ENCODE measurements at places on chromosomes 12 and 14. TPM values are rescaled to one million over a fixed set of nuclear protein-coding genes. Genes with fewer than 3 reads are reported as not detected.

GRIN2B gene
- total RNA-seq: 3.3 TPM

GRCh38 chr12:79725987-79726386, 35.2 kb upstream of the PAWR start:
- H3K27me3 ChIP-seq: no peaks in the 10 kb centered on the region
- H3K36me3 ChIP-seq: no peaks in the 10 kb centered on the region
- H3K4me3 ChIP-seq: no peak overlapping the region

- H3K36me3 ChIP-seq: no peaks in the 10 kb centered on the region
- no peak overlapping the region for H3K4me3 ChIP-seq
- DNase-seq: no peak
- H3K27me3 ChIP-seq: no peaks in the 10 kb centered on the region
- H3K4me1 ChIP-seq: no peaks in the 10 kb centered on the region
These were observed 111.0 kb upstream of the PZP start for GRCh38 chr12:9319044-9319841.

KCNH5 gene
- total RNA-seq: 0.88 TPM

P2RX2 gene
- total RNA-seq: 0.48 TPM

PDE3A gene
- total RNA-seq: 11.5 TPM

B4GALNT1 gene
- 1.2 TPM for total RNA-seq

DNA sequence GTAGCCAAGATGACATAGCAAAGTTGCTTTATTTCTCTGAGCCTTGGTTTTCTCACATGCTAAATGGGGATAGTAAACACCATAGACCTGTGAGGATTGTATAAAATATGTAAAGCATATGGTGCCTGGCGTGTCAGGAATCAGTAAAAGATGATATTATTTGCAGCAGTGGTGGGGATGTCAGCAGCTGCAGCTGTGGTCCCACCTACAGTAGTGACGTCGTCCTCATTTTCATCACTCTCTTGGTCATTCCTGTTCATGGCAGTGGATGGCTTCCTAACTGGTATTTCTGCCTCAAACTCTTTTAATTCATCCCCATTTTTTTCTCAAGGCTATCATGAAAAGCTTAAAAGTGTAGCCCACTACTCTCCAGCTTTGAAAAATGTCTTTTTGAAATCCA, 12.1 kb downstream of the BMAL2 start:
- H3K27me3 ChIP-seq: no peaks in the 10 kb centered on the region
- no peak for DNase-seq
- no peaks in the 10 kb centered on the region for H3K36me3 ChIP-seq
- no peak overlapping the region for H3K4me3 ChIP-seq
- no peaks in the 10 kb centered on the region for H3K4me1 ChIP-seq

DNA sequence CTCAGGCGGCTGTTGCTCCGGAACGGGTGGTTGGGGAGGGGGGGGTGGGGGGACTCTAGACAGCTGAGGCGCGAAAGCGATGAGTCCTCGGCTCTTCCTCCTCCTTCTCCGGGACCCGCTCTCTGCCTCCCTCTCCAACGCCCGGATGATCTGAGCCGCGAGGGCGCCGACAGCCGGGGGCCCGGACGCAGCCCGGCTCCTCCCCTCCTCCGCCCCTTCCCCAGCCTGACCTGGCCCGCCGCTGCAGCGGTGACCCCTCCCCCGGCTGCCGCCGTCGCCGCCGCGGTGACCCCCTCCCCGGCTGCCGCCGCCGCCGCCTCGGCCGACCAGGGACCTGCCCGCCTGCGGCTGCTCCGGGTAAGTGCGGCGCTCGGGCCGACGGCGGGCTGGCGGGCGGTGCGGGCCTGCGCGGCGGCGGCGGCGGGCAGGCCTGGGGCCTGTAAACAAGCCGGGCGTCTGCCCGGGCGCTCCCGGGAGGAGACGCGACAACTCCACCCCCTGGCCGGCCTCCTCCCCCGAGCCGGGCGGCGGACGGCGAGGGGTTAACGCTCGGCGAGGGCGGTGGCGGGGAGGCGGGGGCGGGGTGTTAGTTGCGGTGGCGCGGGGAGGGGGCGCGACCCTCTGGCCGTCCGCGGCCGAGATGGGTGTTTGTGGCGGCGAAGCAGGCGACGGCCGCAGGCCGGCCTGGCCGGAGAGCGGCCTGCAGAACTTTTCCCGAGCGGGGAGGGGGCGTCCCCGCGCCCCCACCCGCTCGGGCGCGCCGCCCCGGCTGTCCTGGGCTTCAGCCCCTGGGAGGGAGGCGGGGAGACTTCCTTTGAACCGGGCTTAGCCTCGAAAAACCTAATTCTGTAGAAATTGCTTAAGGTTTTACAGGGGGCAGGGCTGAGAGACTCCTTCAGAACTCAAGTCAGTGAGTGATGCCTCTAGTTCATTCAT, 568 bp downstream of the PPM1A start:
- H3K27ac ChIP-seq: peak overlapping the region; percentile 100
- H3K27me3 ChIP-seq: no peaks in the 10 kb centered on the region
- no peaks in the 10 kb centered on the region for H3K4me1 ChIP-seq

MANSC1 gene
- total RNA-seq: 16.3 TPM

- no peaks in the 10 kb centered on the region for H3K36me3 ChIP-seq
- H3K4me3 ChIP-seq: no peak overlapping the region
- DNase-seq: peak; percentile 48
- no peaks in the 10 kb centered on the region for H3K27me3 ChIP-seq
- no peaks in the 10 kb centered on the region for H3K4me1 ChIP-seq
These were observed 9.4 kb upstream of the GPR132 start for GRCh38 chr14:105074601-105075053.

GLT1D1 gene
- 0.33 TPM for total RNA-seq

DNA sequence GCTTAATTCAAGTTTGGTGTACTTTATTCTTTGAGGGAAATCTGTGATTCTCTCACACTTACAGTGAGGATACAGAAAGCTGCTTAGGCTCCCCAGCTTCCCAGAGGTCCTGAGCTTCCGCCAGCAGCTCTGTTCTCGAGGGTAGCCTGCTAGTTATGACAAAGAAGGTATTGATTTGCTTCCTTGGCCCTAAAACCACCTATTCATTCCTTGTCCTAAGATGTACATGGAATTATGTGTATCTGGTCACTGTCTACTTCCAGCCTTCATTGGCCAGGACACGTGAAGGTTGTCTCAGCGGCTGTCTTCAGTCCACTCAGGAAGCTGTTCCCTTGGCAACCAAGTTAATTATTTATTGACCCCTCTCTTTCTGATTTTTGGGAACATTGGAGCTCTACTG, 55.7 kb downstream of the GALNT8 start:
- H3K36me3 ChIP-seq: no peaks in the 10 kb centered on the region
- no peaks in the 10 kb centered on the region for H3K4me1 ChIP-seq
- H3K27me3 ChIP-seq: no peaks in the 10 kb centered on the region
- H3K4me3 ChIP-seq: no peak overlapping the region

MIPOL1 gene
- total RNA-seq: 36.1 TPM

C12orf75 gene
- total RNA-seq: 2.4 TPM
